Activated T-helper 17 cell treated with anti-CD3 and anti-CD28 coated beads, Interleukin-2, amount 50 U/mL, for 72 hours (primary cell): ENCODE measurements at places on chromosomes 16 and 17. TPM values are rescaled to one million over a fixed set of nuclear protein-coding genes. Genes with fewer than 3 reads are reported as not detected.

GRCh38 chr16:87619360-87620200 is 17.3 kb downstream of the JPH3 start:
- no peak for ATAC-seq

DNA sequence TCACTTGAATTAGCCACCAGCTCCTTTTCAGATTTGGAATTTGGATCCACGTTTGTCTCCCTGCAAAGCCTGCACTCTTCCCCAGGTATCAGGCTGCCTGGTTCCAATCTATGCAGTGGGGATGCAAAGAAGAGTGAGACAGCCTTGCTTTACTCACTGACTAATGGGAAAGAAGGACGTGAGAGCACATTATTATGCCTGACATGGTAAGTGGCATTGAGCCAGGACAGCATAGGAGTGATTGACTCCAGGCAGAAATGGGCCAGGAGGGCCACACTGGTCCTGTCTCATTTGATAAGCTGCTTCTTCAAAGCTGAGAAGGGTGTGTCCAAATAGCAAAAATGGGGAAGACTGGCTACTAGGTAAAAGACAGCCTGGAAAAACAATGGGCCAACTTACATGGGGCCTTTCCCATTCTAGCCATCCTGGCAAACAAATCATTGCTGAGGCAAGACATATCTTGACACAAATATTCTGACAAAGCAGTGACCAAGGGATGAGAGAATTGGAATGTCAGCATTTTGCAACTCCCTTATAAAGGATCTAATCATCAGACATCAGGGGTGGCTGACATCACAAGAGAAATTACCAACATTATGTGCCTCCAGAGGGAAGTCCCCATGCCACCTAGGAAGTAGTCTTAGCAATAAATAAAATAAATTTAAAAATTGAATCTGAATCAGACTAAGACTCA is 38.6 kb downstream of the CDH11 start:
- no peak for ATAC-seq

DNA sequence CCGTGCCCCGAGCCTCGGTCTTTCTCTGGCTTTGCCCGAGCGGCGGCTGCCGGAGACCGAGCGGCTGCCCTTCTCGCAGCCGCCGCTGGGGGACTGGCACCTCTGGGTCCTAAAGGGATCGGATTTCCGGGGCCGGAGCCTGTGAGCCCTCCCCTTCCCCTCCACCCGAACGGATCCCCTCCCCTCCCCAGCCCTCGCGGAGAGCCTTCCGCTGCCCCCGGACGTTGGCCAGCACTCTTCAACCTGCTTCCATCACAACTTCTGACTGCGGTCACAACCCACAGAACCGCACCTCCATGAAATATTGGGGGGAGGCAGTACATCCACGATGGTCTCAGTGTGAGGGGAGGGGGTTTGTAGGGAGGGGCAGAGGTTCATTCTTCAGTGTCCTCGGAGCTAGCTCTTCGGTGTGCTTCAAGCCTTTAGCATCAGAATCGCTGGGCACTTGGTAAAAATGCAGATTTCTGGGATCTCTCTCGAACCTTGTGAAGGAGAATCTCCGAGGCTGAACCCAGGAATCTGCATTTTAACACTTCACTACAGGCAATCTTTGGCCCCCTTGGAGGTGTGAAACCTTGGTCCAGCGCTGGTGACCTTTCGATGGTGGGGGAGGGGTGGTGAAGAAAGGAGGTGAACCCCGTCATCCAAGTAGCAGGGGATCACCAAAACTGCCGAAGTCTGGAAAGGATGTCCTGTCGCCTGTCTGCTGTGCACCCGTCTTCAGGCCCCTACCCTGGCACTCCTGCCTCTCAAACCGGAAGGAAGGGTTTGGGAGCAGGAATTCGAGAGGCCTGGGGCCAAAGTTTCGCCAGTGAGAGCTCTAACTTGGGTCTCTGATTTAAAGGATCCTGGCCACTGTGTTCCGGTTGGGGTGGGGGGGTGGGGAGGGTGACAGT is 812 bp upstream of the PPP1R9B start:
- peak; percentile 78 for ATAC-seq

GRCh38 chr17:45963889-45964288 is 35.2 kb upstream of the STH start:
- ATAC-seq = no peak

DNA sequence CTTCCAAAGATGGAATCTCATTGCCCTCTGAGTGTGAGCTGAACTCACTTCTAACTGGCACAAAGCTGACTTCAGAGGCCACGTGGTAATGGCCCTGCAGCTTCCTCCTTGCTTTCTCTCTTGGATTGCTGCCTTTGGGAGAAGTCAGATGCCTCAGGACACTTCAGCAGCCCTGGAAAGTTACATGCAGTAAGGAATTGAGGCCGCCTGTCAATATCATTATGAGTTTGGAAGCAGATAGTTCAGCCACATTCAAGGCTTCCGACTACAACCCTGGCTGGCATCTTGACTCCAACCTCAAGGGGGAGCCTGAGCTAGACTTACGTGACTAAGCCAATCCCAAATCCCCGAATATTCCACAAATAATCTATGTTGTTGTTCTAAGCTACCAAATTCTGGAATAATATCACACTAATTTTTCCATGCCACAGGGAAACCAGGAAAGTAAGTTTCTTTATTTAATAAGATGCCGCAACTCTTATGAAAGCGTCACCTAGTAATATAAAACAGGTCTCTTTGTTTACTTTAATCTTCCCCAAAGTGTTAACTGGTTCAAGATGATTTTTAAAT is 13.6 kb downstream of the CEP20 start:
- no peak for ATAC-seq

DNA sequence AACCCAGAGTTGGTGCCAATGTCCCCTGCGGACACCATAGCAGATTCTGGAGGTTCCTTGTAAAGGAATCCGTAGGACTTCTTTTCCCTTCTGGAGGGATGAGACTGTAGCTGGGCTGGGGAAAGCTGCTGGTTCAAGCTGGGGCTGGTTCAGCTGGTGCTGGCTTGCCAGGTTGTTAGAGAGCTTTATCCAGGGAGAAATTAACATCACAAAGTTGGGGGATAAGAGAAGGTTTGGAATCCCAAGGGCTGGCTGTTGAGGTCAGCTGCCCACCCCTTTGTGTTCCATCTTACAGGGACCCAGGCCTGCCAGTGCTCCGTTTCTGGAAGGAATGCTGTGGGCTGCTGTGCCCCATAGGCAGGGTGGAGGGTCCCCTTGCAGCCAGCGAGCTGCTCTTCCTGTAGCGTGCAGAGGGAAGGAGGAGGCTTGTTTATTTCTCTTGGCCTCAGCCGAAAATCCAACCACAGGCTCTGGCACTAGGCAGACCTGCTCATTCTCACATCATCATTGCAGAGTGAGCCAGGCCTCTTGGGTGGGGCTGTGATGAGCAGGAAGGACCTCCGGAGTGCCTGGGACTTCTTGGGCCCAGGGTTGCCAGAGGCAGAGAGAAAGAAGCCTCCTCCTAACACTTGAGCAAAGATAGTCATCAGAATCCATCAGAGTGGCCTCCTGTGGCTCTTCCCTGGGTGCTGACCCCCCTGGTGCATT is 251.1 kb downstream of the SEC14L1 start:
- peak; percentile 61 for ATAC-seq

The STAT3 gene
- 429 TPM for total RNA-seq

DNA sequence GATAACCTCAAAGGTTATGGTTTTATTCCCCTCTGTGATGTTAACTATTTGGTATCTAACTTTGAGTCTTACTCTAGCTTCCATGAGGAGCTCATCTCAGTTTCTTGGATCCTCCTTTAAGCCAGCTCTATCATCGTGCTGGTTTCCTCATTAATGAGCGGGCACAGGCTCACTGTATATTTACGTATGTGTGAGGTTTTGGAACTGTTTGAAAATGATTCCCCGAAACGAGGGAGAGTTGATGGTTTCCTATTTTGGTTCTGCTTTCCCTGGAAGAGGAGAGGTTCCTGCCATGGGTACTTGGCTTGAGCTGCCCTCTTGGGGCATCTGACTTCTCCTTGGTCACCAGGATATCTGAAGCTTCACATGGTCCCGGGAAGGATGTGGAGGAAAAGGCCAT is 32.7 kb upstream of the PIK3R6 start:
- ATAC-seq = no peak

The SPG7 gene
- total RNA-seq = 115 TPM

The PRAC1 gene
- total RNA-seq = not detected

DNA sequence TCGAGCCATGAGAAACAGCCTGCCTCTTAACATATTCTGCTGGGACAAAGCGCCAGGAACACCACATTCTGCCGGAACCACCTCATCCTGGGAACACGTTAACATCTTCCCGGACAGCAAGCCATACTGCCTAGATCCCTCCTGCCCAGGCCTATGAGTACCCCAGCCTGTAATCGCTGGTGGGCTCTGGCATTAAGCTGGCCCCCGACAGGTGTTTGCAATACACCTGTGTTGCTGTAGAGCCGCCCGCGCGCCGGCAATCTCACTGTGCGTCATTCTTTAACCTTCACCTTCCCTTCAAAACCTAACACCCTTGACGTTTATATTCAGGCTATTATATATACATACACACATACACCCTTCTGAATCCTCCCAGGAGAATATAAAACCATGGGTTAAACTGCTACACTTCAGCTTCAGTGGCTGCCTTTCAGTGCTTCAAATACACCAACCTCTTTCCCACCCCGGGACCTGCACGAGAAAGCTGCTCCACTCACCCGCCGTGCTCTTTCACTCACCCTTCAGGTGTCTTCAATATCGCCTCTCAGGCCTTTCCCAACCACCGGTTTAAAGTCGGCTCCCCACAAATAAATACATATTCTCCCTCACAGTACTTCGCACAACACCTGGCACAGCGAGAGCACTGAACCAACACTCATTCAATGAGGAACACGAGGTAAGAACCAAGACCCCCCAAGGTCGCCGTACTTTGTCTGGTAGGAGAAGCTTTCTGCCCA is 1.0 kb upstream of the ENDOV start:
- no peak for ATAC-seq

DNA sequence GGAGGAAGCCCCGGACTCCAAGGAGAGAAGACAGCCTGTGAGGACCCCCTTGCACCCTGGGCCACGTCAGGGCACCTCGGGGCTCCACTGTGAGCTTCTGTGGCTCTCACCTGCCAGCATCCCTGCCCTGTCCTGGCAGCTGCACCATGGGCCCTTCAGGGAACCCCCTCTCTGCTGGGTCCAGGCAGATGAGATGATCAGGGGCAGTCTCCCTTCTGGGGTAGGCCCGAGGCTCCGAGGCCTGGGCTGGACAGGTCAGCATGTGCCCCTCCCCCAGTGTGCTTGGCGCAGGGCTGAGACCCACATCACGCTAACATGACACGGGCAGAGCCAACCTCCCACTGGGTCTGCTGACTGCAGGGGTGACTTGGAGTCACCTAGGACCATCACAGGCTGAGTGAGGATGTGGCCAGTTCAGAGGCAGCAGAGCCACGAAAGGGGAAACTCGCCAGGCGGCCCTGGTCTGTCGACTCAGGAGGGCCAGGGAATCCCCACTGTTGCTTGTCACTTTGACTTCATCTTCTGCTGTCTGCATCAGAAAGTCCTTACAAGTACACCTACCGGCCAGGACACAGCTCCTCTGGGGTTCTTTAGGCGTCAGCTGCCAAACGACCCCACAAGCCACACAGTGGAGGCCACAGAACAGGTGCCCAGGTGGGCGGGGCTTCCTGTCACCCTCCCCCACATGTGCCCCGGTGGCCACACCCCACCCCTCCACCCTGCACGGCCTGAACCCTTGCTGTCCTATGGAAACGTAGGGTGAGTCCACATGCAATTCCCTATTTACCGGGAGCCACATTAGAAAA is 2.2 kb downstream of the GALNS start:
- peak; percentile 51 for ATAC-seq

DNA sequence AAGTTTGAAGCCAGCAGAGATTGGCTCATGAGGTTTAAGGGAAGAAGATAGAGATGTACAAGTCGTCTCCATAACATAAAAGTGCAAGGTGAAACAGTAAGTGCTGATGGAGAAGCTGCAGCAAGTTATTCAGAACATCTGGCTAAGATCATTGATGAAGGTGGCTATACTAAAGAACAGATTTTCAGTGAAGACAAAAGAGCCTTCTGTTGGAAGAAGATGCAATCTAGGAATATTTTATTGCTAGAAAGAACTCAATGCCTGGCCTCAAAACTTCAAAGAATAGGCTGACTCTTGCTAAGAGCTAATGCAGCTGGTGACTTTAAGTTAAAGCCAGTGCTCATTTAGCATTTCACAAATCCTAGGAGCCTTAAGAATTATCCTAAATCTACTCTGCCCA is 26.0 kb downstream of the CCL4 start:
- ATAC-seq = no peak

The CES5A gene
- not detected for total RNA-seq

The WFIKKN2 gene
- not detected for total RNA-seq

- ATAC-seq = no peak
These were observed 1.5 kb downstream of the CD68 start for GRCh38 chr17:7580604-7581575.

- ATAC-seq = no peak
These were observed 775 bp upstream of the PAGR1 start for GRCh38 chr16:29815032-29815721.

DNA sequence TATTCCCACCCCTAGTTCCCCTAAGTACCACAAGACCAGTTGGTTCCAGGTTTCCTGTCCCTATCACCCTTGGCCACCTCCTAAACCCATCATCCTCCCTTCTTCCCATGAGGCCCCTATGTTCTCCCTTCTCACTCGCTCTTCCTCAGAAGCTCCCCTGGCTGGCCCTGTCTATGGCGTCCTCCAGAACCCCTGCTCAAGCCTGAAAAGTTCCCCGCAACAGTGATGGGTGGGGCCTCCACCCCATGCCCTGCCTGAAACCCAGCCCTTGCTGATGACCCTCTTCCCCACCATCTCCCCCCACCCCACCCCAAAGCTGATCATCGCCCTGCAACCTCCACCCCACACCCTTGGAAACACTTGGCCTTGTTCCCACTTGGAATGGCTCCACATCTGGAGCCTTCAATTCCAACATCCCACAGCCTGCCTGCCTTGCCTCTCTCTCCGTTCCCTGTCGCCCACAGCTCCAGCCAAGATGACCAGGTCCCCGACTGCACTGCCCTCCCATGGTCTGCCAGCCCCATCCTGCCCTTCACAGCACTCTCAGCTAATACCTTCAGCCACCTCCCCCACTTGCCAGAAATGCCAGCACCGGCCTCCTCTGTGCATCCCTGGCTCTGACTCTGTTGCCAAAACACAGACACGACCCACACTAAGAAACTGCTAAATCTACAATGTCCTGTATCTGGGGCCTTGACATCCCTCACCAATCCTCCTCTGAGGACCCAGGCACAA is 10.5 kb downstream of the OSBPL7 start:
- no peak for ATAC-seq

DNA sequence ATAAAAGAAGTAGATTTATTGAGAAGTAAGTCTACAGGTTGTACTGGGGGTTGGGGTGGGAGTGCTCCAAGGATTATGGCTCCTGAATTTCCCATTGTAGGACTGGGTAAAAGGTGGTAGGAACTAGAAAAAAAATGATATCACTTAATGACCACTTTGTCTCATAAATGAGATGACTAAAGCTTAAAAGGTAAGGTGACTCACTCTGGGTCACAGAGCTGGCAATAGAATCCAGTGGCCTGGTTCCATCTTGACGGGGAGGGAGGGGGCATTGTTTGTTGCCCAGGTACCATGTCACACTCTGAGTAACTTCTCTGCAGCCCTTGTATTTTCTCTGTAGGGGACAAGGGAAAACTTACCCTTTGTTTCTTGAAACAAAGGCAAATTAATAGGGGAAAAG is 126.1 kb downstream of the PITPNC1 start:
- peak; percentile 92 for ATAC-seq

The PPY gene
- 1.9 TPM for total RNA-seq

GRCh38 chr17:40402668-40403067 is 15.0 kb downstream of the TOP2A start:
- ATAC-seq = no peak

The TMEM238L gene
- not detected for total RNA-seq

- ATAC-seq = no peak
These were observed 128.0 kb downstream of the IRF8 start for GRCh38 chr16:86026916-86027315.

The CFAP52 gene
- total RNA-seq = not detected

- no peak for ATAC-seq
These were observed 84.0 kb downstream of the MSI2 start for GRCh38 chr17:57340160-57340981.

The CCL1 gene
- total RNA-seq = 0.45 TPM
